ENCODE measurements at places on chromosomes 5 and 9. TPM values are rescaled to one million over a fixed set of nuclear protein-coding genes. Genes with fewer than 3 reads are reported as not detected.

Gene PCDH1
- total RNA-seq: not detected

Gene PLEKHG4B
- total RNA-seq: not detected

Gene FRMD3
- total RNA-seq: 0.86 TPM

Gene WWC1
- not detected for total RNA-seq

Gene SPATA31D1
- total RNA-seq: not detected

Gene MRPL41
- 101 TPM for total RNA-seq

Gene AIF1L
- total RNA-seq: not detected

Gene PCDHA6
- under 0.01 TPM for total RNA-seq

Gene OTP
- total RNA-seq: not detected

Gene NEUROG1
- not detected for total RNA-seq

Gene LCN2
- total RNA-seq: not detected

Gene APBA1
- 0.58 TPM for total RNA-seq

Gene CD74
- 10.7 TPM for total RNA-seq

Gene WDR38
- total RNA-seq: not detected

Gene PTGR1
- 114 TPM for total RNA-seq

Gene POC5
- 7.8 TPM for total RNA-seq

Gene IFNA13
- total RNA-seq: not detected

Gene CATSPER3
- under 0.01 TPM for total RNA-seq

Gene KIF2A
- 25.1 TPM for total RNA-seq

Gene LHX3
- not detected for total RNA-seq

Gene EIF4E1B
- total RNA-seq: not detected

Gene OR13C3
- not detected for total RNA-seq

Gene OR1K1
- total RNA-seq: not detected

Gene OMD
- not detected for total RNA-seq

Gene WDR31
- total RNA-seq: 2.1 TPM

Gene ROR2
- total RNA-seq: 24.1 TPM

Gene SLC6A3
- not detected for total RNA-seq

Gene TRIM7
- total RNA-seq: 3.2 TPM

Gene ARSI
- total RNA-seq: 1.2 TPM

Gene WHRN
- total RNA-seq: 0.35 TPM

Gene GOLM1
- 64.0 TPM for total RNA-seq

Gene KCTD16
- 0.18 TPM for total RNA-seq

Gene IL9
- total RNA-seq: not detected

Gene CD14
- total RNA-seq: 0.18 TPM

Gene C5orf15
- 89.9 TPM for total RNA-seq

Gene TMEM252
- not detected for total RNA-seq

Gene MOB3B
- total RNA-seq: 1.1 TPM

Gene PCDHA8
- total RNA-seq: not detected

Gene CTSL
- total RNA-seq: 406 TPM

Gene DND1
- total RNA-seq: 0.18 TPM

All from myometrial cell (primary cell).